ENCODE measurements at places on chromosomes 6 and 20.

DNA sequence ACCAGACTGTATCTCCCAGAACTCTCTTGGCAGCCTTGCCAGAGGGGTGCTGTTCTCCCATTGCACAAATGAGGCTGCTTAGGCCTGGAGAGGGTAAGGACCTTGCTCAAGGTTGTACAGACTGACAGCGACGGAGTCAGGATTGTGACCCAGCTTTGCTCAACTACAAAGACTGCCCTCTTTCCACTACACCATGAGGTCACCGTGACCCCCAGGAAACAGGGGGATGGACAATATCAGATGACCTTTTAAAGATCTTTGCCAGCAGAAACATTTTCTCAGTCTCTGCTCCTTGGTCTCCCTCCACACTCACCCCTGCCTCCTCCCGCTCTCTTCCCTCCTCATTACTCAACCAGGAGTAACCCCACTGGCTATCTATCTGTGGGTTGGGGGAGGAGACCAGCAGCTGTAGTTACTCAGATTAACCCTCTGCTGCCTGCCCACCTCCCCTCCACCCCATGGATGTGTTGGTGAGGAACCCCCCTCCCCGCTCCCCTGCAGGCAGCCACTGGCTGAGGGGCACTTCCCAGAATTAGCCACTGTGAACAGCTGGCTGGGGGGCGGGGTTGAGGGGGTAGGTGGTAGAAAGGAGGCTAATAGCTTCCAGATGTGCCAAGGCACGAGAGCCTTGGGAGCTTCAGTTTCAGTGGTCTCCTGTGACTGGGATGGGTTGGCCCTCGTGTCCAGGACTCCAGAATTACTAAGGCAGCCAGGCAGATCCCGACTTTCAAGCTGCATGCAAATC, 26.9 kb upstream of the MRPS18A start:
- no peak overlapping the region for H3K27ac ChIP-seq
- H3K27me3 ChIP-seq = peaks cover 12% of the 10 kb centered on the region
- no peak for DNase-seq

DNA sequence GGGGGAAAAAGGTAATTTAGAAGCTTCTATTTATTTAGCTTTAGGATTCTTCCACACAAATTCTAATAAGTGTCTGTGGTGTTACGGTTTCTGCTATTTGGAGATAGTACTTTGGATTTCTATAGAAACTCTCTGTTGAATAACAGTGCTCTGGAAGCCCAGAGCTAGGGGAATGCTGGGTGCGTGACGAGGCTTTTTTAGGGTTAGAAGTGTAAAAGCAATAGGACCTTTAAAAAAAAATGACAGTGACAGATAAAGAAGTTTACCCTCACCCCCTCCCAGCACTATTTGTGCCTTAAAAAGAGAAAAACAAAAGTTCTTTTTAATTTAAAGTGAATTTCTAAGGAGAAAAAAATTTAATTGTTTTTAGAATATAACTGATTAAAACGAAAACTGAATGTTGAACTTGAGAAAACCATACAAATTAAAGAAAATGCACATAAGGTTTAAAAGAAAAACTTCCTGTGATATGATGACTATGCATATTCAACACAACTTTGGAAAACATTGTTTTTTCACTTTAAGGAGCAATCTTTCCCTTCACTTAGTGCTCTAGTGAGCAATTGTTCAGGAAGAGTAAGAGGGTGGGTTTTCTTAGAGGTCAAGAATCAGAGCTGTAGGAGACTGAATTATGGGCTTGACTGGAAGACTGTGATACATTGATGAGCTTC, 89.6 kb upstream of the RIPOR2 start:
- peak overlapping the region; percentile 87 for H3K27ac ChIP-seq
- H3K27me3 ChIP-seq = no peaks in the 10 kb centered on the region
- peak overlapping the region; percentile 66 for H3K4me3 ChIP-seq
- H3K4me1 ChIP-seq = peaks cover 55% of the 10 kb centered on the region
- DNase-seq = no peak

- H3K36me3 ChIP-seq = no peaks in the 10 kb centered on the region
- no peaks in the 10 kb centered on the region for H3K4me1 ChIP-seq
- DNase-seq = no peak
These were observed 27.0 kb upstream of the ZBP1 start for GRCh38 chr20:57647006-57647932.

DNA sequence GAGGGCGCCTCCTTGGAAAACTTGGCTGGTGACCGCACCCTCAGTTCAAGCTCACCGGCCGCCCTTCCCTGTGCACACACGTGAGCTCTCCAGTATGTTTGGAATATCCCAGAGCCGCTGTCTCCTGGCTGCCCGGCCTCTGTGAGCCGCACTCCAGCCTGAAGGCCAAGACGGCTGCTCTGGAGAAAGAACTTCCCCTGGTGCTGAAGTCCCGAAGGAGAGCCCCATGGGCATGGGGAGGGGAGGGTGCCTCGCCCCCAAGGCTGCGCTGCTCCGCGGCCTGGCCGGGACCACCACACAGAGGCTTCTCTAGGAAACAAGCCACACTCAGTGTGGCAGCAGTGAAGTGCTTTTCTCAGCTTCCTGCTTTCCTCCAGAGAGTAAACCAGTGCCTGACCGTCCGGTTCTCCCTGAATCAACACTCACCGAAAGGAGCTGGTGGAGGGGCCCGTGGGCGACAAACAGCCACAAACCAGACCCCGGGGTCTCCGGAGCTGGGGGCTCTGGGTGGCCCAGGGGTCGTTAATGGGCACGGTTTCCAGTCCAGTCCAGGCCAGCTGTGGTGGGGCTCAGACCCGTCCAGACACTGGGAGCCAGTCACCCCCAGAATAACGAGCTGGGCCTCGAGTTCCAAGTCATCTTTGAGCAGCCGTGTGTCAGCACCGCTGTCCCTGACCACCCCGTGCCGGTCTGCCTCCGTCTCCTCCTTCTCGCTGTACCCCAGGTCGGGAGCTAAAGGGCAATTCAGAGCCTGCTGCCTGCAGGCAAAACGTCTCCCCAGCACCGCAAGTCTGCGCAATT, 87.4 kb upstream of the BHLHE23 start:
- H3K27me3 ChIP-seq = no peaks in the 10 kb centered on the region
- H3K4me1 ChIP-seq = no peaks in the 10 kb centered on the region
- DNase-seq = no peak
- H3K27ac ChIP-seq = no peak overlapping the region
- H3K4me3 ChIP-seq = no peak overlapping the region

All from activated T-helper 1 cell treated with anti-CD3 and anti-CD28 coated beads, Interleukin-12 subunit alpha, Interleukin-12 subunit beta, Interleukin-2, Interleukin-4 antibody, amounts not matched to agents 30 ng/mL and 10 ng/mL and 1 ng/mL, durations not matched to agents 14 hours and 24 hours and 36 hours (primary cell).